Activated naive CD4-positive, alpha-beta T cell treated with anti-CD3 and anti-CD28 coated beads, Interleukin-2, amount 50 U/mL, for 72 hours (primary cell): ENCODE measurements at places on chromosomes 5 and 9.

DNA sequence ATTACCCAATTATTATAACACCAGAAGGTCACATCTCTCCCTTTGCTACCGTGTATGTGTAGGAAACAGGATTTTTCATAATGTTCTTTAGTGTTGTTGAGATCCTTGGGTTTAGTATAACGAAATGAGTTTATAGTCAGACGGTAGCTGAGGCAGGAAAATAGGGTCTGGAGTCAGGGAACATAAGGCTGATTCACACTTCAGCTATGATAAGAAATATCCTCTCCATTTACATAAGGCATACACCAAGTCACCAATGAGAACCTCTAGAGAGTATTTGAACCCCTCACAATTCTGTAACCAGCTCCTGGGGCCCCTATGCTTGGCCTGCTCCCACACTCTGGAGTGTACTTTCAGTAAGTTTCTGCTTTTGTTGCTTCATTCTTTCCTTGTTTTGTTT is 58.9 kb upstream of the ANKH start:
- DNase-seq: no peak

DNA sequence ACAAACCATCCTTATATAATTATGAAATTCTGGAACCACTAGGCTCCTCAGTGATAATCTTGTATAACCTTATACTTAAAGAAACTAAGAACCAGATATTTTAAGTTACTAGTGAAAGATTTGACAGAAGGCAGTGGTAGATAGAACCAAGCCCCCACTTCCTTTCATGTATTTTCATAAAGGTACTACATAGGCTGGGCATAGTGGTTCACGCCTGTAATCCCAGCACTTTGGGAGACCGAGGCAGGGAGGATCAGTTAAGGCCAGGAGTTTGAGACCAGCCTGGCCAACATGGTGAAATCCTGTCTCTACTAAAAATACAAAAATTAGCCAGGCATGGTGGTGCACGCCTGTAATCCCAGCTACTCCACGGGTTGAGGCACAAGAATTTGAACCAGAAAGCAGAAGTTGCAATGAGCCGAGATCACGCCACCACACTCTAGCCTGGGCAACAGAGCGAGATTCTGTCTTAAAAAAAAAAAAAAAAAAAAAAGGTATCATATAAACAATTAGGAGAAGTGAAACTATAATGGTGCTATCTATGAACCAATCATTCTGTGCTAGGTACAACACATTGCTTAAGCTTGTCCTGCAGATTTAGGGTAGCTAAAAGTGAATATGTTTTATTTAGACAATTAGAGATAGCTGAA is 27.9 kb upstream of the DTWD2 start:
- DNase-seq: no peak

GRCh38 chr5:39826051-39826450 is 401.3 kb upstream of the DAB2 start:
- DNase-seq: no peak

DNA sequence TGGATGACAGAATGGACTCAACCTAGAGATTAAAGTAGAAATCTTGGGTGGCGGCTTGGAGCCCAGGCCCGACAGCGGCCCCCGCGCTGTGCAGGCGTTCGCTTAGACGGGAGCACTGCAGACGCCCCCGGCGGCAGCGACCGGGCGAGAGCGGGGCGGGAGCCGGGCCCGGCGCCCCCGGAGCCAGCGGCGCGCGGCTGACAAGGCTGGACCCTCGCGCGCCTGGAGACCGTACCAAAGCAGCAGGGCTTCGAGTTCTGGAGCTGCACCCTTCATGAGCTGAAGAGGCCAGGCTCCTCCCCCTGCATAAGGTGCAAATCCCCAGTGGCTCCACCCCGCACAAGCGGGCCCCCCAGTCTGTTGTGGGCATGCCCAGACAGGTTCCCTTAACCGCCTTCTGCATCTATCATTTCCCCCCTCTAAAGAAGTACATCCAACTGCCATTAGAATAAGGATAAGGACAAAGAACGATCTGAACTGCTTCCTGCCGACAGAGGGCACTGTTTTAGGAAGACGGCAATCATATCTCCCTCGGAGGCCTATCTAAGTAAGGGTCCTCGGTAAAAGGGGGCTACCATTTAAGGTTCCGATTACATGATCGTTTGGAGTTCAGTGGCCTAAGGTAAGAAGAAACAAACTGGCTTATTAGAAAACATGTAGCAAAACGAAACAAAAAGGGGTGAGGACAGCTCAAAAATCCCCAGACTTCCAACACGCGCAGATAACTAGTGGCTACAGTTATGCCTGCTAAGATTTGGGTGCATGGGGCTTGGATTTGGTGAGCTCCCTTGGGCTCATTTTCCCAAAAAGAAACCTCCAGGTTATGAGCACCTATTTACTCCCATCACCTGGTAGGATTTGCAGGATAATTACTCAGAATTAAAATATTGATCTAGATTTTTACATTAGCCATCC is 66.3 kb downstream of the RGMB start:
- DNase-seq: peak; percentile 16

- DNase-seq: no peak
Observed at GRCh38 chr5:133873449-133873848, 95.0 kb downstream of the C5orf15 start.

GRCh38 chr9:3733039-3733408 is 207.2 kb upstream of the RFX3 start:
- no peak for DNase-seq

- no peak for DNase-seq
Observed at GRCh38 chr9:88523056-88523455, 11.9 kb upstream of the NXNL2 start.

DNA sequence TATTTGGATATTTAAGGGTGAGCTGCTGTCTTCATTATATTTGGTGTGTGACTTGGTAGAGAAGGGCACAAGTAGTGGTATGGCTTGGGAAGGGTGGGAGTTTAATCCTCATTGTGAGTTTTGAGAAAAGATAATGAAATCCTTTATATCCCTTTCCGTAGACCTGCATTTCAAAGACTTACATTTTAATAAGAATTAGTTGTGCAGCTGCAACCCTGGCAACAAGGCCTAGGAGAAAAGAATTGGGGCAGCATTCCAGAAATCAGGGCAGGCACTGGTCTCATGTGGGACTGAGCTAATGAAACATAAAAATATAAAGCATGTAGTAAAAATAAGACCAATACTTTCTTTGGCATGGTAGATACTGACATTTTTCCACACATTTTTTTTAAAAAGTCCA is 60.5 kb downstream of the CDC42SE2 start:
- no peak for DNase-seq

DNA sequence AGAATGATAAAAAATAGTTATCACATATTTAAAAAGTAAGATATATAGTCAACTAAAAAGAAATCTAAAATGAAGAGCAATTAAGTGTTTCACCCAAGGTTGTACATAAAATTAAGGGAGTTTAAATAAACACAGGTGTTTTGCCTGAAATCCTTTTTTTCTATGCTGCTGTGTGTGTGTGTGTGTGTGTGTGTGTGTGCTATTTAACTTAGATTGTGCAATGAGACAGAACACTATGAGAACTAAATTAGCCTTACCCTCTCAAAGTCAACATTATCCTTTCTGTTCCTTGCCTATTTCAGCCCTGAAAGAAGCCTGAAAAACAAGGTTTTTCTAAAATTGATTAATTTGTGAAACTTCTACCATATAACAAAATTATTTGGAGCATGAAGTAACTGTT is 516.2 kb downstream of the ELAVL2 start:
- DNase-seq: no peak

GRCh38 chr9:85738509-85738908 is 3.2 kb downstream of the AGTPBP1 start:
- DNase-seq: no peak

GRCh38 chr5:4216142-4216541 is 620.5 kb downstream of the IRX1 start:
- DNase-seq: no peak

DNA sequence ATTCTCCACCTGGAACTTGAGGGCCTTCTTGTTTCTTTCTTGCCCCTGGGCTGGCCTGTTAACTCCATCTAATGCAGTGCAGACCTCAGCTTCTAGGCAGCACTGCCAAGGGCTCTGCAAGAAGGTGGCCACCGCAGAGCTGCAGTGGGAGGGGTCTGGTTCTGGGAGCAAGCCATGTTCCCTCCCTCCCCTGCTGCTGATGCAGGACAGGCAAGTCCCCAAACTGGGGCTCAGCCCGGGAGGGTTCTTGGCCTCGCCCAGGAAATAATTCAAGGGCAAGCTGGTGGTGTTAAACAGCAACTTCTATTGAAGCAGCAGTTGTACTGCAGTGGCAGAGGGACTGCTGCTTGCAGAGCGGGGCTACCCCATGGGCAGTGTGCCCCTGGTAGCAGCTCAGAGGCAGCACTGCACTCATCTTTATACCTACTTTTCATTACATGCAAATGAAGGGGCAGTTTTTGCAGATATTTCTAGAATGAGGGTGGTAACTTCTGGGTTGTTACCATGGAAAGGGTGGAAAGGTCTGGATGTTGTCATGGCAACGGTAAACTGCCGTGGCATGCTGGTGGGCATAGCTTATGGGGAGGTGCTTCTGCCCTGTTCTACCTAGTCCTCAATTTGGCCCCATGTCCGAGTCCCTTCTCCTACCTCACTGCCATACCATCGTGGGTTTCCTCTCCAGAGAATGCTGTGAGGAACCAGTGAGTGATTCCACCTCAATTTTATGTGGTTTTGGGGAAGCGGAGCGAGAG is 82.1 kb downstream of the WDR41 start:
- DNase-seq: no peak

GRCh38 chr9:109252291-109252690 is 68.6 kb downstream of the EPB41L4B start:
- DNase-seq: no peak

GRCh38 chr5:6397536-6398269 is 19.4 kb upstream of the MED10 start:
- no peak for DNase-seq

DNA sequence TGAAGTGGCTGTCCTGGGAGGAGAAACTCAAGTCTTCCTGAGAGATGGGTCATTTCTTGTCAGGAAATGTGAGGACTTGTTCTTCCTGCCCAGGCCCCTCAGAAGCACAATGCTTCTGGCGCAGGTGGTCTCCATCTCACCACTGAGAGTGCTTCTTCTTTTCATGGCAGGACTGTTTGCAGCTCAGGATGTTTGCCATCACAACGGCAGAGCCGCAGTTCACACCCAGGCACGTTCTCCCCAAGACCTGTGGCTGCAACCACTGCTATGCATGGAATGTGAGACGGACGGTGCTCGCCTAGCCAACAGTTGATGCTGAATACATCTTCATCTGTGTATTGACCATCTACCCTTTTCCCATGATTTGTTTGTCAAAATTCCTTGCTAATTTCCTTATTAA is 216.3 kb downstream of the GADD45G start:
- no peak for DNase-seq

DNA sequence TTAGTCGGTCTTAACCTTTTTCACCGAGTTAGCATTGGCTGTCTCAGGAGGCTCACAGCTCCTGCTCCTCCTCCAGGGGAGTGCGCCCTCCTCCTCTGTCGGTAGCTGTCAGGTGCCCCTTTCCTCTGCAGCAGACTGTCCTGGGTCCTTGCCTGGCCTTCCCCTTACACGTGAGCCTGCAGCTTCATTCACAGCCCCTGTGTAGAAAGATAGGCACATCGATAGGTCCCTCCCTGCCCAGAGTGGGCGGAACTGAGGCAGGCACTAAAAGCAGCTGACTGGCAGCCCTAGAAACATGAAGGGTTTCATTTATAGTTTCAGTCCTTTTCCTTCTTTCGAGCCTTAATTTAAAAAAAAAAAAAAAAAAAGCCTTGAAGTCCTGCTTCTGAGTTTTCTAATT is 17.2 kb downstream of the TENT4A start:
- no peak for DNase-seq

GRCh38 chr5:74765201-74765600 is 1.7 kb downstream of the GFM2 start:
- no peak for DNase-seq

DNA sequence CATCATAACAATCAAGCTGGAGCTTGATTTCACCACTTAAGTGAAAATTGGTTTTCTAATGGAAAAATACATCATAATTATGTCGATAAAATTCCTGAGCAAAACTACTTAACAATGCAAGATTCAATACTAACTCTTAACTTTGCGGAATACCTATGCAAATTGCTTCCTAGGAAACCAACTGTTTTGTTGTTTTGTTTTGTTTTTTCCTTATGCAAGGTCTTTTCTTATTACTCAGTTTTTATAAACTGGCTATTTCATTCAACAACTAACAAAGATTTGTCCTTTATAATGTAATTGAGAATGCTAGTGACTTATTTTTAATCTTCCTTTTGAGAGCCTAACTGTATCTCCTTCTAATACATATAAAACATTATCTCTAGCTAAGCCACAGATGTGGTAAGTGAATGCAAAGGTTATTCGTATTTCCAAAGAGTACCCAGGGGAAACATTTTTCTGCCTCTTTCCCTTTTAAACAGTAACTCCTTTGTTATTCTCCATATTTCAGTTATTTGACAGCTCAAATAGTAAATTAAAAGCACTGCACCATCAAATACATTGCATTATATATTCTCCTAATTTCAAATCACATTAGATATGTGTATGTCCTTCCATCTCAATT is 609.4 kb downstream of the SLCO4C1 start:
- no peak for DNase-seq

DNA sequence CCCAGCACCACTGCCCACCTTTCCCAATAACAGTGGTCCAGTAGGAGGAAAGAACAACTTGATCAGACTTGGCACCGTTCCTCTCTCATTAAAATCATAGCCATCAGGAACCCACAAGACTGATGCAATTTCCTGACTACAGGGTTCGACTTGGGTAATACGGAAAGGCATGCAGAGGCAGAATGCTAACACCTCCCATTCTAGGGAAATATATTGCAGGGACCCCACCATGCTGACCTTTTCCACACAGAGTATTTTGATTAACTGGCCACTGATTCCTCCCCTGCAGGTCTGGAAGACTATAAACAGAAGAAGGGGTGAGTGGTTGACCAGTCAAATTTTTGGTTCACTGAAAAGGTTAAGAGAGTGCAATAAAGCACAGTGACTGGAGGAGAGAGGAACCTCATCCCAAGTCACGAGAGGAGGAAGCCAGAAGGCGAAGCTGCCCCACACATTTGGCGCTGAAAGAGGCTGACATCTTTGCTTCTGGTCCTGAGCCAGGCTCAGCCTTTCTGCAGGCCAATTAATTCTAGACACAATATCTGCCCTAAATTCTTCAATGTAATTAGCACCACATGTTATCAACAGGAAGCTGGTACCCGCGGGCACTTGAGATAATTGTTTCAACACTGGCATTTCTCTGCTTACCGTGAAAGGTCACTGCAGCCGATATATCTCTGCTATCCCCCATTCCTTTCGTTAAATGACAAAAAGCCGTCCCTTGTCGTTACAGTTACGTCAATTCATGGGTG is 64.7 kb upstream of the SPOCK1 start:
- DNase-seq: no peak

- DNase-seq: no peak
Observed at GRCh38 chr5:136033234-136033633, 4.4 kb downstream of the TGFBI start.
